NCI-H524 treated with DMSO at 0.1 percent for 48 hours (cell line): ENCODE measurements at places on chromosomes 13 and 19.
A peak's percentile ranks its signal among the peaks of the same experiment; 100 is the strongest.

DNA sequence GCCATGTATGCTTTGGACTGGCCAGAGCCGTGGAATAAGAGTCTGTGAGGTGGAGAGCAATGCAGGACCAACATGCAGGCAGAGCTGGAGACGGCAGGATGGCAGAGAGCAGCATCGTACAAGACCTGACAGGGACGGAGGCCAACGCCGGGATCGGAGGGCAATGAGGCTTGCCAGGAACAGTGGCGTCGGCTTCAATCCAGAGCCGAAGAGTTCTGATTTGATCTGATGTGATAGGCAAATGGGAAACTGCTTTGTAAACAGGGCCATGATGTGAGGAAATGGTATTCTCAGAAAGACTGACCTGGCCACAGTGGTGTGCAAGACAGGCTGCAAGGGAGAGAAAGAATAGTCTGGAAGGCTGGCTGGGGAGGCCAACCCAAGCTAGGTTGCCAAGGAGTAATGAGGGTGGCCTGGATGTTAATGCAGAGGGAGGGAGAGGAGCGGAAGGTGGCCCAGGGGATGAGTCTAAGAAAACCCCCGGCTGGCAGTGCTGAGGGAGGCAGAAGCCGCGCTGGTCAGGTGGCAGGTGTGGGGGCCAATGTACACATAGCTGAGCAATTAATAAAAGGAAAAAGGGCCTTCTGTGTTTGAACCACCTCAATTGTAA is 26.7 kb downstream of the RCBTB2 start:
- no peak for DNase-seq

DNA sequence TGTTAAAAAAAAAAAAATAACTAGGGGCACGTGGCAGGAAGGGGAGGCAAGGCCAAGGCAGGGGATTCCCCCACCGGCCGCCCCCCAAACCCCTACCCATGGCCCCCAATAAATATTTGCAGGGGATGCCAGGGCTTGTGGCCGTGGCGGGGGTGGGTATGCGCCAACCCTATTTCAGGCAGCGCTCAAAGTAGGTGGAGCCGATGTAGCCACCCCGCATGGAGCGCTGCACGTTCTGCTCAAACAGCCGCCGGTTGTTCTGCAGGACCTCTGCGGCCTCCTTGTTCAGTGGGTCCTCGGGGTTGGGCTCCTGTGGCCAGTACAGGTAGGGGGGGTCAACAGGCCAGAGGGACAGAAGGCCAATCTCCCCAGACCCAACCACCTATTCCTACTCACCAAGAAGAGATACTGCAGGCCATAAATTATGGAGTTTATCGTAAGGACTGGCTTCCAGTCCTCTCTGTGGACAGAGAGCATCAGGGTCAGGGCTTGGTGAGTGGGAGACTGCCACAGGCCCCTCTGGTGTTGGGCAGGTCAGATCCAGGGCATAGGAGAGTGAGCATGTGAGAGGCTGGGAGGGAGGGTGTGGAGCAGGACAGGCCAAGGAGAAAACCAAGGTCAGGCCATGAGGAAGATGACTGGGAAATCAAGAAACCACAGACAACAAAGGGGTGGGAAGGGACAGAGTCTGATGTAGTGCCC is 1.2 kb upstream of the CHMP2A start:
- no peak for DNase-seq

DNA sequence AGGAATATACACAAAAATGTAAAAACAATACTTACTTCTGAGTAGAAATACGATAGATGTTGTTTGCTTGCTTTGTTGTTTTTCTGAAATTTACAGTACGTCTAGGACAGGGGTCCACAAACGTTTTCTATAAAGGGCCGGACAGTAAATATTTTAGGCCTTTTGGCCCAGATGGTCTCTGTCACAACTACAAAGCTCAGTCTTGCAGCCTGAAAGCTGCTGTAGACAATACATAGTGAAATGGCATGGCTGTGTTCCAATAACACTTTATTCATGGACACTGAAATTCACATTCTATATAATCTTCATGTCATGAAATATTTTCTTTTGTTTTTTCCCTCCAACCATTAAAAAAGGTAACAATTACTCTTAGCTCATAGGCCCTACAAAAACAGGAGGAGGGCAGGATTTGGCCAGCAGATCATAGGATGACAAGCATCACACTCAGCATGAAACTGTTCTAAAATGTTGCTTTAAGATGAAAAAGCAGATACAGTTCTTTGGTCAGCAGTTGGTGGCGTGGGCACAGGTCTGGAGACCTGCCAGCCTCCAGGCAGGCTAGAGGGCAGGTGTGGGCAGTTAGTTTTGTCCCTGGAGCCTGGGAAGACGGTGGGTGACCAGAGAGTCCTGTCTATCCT is at the start of gene EDDM13:
Gene EDDM13, plus strand, starts transcription at position 588 of the 638 bp plus-strand sequence. CDS start 87 bp downstream, outside the sequence.
- no peak for DNase-seq

DNA sequence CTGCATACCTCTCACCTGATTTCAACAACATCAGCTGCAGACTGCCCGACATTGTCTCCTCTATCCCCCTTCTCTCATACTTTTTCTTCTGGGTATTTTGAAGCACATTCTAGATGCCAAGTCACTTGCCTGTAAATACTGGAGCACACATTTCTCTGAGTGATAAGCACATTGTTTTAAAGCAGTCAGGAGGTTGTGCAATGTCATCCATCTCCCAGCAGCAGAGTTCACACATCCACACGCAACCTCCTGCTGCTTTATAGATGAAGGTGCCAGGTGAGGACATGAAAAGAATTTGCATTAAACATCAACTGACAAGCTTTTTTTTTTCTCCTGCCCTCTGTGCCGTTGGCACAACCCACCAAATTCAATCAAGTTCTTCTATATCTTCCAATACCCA is 5.5 kb downstream of the UPK1A start:
- DNase-seq, result no peak

DNA sequence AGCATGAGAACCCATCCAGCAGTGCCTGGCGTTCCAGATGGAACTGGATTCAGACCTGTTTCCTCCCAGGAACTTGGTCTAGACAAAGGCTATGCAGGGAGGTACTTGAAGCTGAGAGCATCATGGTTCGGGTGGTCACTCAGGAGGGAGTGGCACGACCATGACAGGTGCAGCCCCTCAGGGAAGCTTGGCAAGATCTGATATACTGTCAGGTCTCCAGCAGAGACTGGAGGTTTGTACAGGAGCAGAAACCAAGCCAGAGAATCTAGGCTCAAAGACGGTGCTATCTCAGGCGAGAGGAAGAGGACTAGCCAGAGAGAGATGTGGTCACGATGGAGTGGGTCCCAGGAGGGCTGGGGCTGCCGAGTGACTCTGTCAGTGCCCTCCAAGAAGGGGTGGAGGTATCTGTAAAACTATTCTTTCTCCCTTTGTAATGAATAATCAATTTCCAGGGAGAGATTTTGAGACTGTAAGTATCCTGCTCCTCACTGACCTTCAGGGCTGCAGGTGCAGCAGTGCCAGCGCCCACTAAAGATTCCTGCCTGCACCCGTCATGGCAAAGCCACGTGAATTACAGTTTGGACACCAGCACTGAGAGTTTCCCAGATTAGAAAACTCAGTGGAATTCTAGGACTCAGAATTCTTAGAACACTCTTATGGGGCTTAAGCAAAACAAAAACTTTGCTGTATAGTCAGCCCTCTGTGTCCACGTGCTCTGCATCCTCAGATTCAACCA is 10.2 kb upstream of the DCUN1D2 start:
- DNase-seq, result no peak

DNA sequence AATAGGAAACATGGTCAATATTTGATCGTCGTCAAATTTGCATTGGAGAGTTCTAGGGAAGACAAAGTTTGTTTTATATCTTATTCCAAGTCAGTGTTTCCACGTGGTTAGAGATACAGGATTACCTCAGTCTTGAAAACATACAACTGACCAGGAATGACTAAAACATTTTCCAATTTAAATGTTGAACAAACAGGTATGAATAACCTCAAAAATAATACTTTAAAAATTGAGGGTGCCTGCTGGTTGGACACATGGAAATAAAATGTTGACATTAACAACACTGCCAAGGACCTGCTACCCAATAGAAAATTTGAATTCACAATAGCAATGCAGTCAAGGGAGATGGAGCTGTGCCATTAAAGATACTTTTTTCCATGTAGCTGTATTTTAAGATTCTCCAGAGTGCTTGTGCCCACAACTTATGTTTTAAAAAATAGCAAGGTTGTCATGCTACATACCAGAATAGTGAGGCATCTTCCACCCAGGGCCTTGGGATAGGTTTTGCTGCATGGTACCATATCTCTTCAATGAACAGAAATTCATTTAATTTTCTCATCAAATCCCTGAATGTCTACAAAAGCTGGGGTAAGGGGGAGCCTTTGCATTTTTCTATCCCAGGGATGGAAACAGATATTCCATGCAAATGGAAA is 260.8 kb downstream of the EFNB2 start:
- no peak for DNase-seq

- DNase-seq, result no peak
These were observed 916.4 kb downstream of the UQCRFS1 start for GRCh38 chr19:28296506-28296905.

- DNase-seq, result no peak
These were observed 10.3 kb downstream of the IGSF23 start for GRCh38 chr19:44623626-44624025.

- DNase-seq, result peak; percentile 90
These were observed 4.9 kb downstream of the FXYD3 start for GRCh38 chr19:35120492-35120891.

DNA sequence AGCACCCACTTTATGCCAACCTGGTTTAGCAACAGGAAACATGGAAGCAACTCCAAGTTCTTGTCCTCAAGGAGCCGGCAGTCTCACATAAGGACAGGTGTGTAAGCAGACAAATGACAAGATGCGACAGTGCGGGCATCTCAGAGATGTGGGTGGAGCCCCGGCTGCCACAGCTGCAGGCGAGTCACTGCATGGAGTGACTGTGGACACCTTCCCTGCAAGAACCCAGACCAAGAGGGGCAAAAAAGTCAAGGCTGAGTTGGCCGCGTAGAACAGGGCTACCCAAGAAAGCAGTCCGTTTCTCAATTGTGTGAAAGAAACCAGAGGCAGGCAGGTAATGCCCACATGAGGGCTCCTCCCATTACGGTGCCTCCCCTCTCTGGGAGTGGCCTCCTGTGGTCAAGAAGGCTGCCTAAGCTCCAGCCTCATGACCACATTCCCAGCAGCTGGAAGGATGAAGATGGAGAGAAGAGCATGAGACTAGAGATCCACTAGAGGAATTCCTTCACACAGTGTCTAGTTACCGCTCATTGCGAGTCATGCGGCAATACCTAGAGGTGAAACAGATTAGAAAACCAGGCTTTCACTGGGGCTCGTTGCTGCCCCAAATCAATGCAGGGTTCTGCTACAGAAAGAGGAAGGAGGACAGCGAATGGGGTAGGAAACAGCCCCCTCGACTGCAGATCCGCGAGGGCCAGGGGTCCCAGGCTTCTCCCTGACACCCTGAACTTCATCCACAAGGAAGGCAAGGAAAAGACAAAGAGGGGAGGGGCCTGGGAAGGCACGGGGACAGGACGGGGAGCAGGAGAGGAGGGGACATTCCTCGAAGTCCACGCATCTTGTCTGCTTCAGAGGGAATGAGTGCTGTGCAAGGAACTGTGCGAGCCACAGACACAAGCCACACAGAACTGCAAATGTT is 80.2 kb downstream of the SPACA7 start:
- no peak for DNase-seq
